Activated naive CD8-positive, alpha-beta T cell treated with anti-CD3 and anti-CD28 coated beads for 36 hours (primary cell): ENCODE measurements at places on chromosomes 4 and X.
A peak's percentile ranks its signal among the peaks of the same experiment; 100 is the strongest.

GRCh38 chr4:25875281-25875745 lies 12.5 kb upstream of the SEL1L3 start:
- no peak for DNase-seq
- H3K36me3 ChIP-seq, result no peaks in the 10 kb centered on the region
- no peaks in the 10 kb centered on the region for H3K4me1 ChIP-seq
- H3K27ac ChIP-seq, result peak overlapping the region; percentile 30

DNA sequence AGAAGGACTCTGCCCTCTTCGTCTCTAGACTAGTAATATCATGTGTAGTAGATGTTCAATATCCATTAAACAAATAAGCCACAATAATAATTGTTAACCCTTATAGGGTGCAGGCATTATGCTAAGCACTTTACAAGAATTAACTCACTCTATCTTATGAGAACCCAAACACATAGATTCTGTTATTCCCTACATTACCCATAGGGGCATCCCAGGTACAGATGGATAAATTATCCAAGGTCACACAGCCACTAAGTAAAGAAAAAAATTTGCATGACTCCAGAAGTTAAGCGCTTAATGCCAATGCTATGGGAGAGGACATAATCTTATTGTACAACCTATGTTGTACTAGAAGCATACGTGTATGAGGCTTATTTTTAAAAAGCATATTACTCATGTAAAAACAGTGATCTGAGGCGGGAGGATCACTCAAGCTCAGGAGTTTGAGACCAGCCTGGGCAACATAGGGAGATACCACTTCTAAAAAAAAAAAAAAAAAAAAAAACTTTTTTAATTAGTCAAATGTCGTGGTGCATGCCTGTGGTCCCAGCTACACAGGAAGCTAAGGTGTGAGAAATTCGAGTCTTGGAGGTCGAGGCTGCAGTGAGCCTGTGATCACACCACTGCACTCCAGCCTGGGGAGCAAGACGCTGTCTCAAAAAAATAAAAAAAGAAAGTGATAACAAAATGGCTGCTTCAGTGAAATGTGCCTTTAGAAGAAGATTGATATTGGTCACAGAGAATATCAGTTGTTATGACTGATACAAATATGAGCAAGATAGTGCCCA lies 13.6 kb downstream of the LDB2 start:
- DNase-seq, result no peak
- H3K27ac ChIP-seq, result no peak overlapping the region
- H3K4me3 ChIP-seq, result no peak overlapping the region
- no peaks in the 10 kb centered on the region for H3K36me3 ChIP-seq
- peaks cover 7% of the 10 kb centered on the region for H3K4me1 ChIP-seq
- peaks cover 3% of the 10 kb centered on the region for H3K27me3 ChIP-seq

- no peaks in the 10 kb centered on the region for H3K36me3 ChIP-seq
- DNase-seq, result no peak
- no peaks in the 10 kb centered on the region for H3K4me1 ChIP-seq
These were observed 609.3 kb upstream of the IGFBP7 start for GRCh38 chr4:57719456-57719855.

DNA sequence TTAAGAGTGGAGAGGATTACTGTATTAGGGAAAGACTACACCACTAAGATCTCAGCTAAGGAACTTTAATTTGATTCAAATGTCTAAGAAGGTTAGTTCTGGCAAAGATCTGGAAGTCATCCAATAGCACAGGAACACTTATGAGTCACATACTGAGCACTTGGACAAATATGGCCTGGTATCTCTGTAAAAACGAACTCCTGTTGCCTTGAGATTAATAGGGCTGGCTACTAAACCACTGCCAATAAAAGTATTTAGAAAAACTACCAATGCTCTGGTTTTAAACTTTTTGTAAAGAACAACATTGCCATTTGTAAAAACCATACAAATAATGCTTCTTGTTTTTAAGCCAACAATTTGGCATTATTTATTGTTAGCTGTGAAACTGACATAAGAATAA lies 70.5 kb downstream of the SEC24D start:
- H3K27ac ChIP-seq, result no peak overlapping the region
- peaks cover 11% of the 10 kb centered on the region for H3K36me3 ChIP-seq
- H3K4me1 ChIP-seq, result no peaks in the 10 kb centered on the region
- no peak for DNase-seq
- no peaks in the 10 kb centered on the region for H3K27me3 ChIP-seq

GRCh38 chr4:111115881-111116280 lies 493.0 kb upstream of the PITX2 start:
- no peak overlapping the region for H3K27ac ChIP-seq
- H3K36me3 ChIP-seq, result no peaks in the 10 kb centered on the region
- no peaks in the 10 kb centered on the region for H3K4me1 ChIP-seq
- H3K27me3 ChIP-seq, result no peaks in the 10 kb centered on the region
- H3K4me3 ChIP-seq, result no peak overlapping the region
- no peak for DNase-seq

GRCh38 chrX:119638725-119639471 lies 32.7 kb upstream of the NKRF start:
- DNase-seq, result no peak
- H3K4me3 ChIP-seq, result no peak overlapping the region
- no peaks in the 10 kb centered on the region for H3K27me3 ChIP-seq

DNA sequence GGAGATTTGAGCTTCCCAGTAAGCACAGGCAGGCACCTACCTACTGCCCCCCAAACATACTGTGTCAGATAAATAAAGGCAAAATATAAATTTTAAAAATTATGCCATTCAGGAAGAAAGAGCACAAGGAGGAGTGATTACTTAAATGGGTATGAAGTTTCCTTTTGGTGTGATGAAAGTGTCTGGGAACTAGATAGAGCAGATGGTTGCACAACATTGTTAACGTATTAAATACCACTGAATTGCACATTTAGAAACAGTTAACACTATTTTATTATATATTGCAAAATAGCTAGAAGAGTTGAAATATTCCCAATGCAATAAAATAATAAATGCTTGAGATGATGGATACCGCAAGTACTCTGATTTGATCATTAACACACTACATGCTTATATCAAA lies 374.7 kb upstream of the FGF13 start:
- DNase-seq, result no peak
- H3K4me3 ChIP-seq, result no peak overlapping the region
- no peaks in the 10 kb centered on the region for H3K4me1 ChIP-seq
- H3K27ac ChIP-seq, result no peak overlapping the region
- H3K27me3 ChIP-seq, result no peaks in the 10 kb centered on the region

GRCh38 chrX:69615779-69616456 lies at the start of gene EDA:
EDA (plus strand) TSS chrX:69616113.
- peaks cover 40% of the 10 kb centered on the region for H3K27me3 ChIP-seq
- no peaks in the 10 kb centered on the region for H3K36me3 ChIP-seq
- peak within 1 kb of the TSS; percentile 67 for H3K4me3 ChIP-seq

DNA sequence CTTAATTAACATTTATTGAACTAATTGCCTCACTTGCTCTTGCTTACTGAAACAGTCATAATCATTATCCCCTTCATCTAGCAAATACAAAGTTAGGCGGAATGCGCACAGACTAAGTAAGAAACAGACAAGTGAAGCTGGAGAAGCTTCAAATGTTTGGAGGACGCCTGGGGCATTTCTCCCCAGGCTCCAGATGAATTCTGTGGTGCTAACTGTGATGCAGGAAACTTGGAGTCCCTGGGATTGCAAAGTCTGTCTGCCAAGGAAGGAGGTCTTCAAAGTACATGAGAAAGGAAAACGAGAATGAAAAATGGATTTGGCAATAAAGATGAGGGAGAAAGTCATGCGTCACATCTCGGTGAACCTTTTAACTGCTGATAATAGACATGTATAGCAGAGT lies 23.6 kb upstream of the MFAP3L start:
- H3K27ac ChIP-seq, result no peak overlapping the region
- no peak overlapping the region for H3K4me3 ChIP-seq
- H3K4me1 ChIP-seq, result no peaks in the 10 kb centered on the region
- no peak for DNase-seq
- H3K27me3 ChIP-seq, result peaks cover 4% of the 10 kb centered on the region

- H3K27ac ChIP-seq, result no peak overlapping the region
- H3K36me3 ChIP-seq, result no peaks in the 10 kb centered on the region
- no peaks in the 10 kb centered on the region for H3K27me3 ChIP-seq
- DNase-seq, result no peak
- no peak overlapping the region for H3K4me3 ChIP-seq
- H3K4me1 ChIP-seq, result no peaks in the 10 kb centered on the region
These were observed 466.6 kb upstream of the PABPC4L start for GRCh38 chr4:134668237-134668636.

DNA sequence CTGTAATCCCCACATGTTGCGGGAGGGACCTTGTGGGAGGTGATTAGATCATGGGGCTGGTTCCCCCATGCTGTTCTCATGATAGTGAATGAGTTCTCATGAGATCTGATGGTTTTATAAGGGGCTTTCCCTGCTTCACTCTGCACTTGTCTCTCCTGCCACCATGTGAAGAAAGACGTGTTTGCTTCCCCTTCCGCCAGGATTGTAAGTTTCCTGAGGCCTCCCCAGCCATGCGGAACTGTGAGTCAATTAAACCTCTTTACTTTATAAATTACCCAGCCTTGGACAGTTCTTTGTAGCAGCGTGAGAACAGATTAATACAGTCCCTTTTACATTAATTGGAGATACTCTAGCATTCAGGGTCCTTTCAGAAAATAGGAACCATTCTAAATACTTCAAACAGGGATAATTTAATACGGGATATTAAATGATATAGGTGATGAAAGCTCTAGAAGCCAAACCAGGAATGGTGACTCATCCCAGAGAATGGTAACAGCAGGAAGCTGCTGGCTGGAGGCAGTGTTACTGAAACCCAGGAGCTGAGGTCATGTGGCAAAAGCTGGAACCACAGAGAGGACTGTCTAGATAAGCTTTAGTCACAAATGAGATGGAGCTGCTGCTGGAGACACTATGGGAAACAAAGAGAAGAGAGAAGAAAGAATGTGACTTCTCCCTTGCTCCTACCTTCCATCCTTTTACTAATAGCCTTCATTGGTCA lies 57.3 kb downstream of the GSTCD start:
- no peaks in the 10 kb centered on the region for H3K27me3 ChIP-seq
- H3K36me3 ChIP-seq, result peaks cover 28% of the 10 kb centered on the region
- no peak overlapping the region for H3K4me3 ChIP-seq

DNA sequence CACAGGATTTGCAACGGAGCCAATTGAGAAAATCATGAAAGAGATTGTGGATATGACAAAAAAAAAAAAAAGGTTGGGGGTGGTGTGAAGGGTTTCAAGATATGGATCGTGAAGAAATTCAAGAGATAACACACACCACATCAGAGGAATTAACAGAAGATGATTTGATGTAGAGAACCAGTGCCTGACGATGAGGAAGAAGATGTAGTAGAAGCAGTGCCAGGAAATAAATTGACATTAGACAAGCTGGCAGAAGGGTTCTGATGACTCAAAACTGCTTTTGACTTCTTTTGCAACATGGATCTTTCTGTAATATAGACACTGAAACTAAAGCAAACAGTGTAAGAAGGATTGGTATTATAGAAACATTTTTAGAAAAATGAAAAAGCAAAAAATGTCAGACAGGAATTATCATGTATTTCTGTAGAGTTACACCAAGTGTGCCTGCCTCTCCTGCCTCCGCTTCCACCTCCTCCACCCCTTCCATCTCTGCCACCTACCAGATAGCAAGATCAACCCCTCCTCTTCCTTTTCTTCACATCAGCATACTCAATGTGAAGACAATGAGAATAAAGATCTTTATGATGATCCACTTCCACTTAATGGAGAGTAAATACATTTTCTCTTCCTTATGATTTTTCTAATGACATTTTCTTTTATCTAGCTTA lies 127.5 kb upstream of the OTUD4 start:
- H3K36me3 ChIP-seq, result no peaks in the 10 kb centered on the region
- H3K27ac ChIP-seq, result peak overlapping the region; percentile 80
- peaks cover 25% of the 10 kb centered on the region for H3K4me1 ChIP-seq

GRCh38 chr4:176526704-176527103 lies 206.9 kb downstream of the SPCS3 start:
- H3K4me1 ChIP-seq, result no peaks in the 10 kb centered on the region
- no peak overlapping the region for H3K4me3 ChIP-seq
- no peaks in the 10 kb centered on the region for H3K36me3 ChIP-seq
- H3K27me3 ChIP-seq, result no peaks in the 10 kb centered on the region
- no peak overlapping the region for H3K27ac ChIP-seq

- H3K4me3 ChIP-seq, result peak overlapping the region; percentile 53
- no peak overlapping the region for H3K27ac ChIP-seq
- no peaks in the 10 kb centered on the region for H3K27me3 ChIP-seq
- no peaks in the 10 kb centered on the region for H3K4me1 ChIP-seq
These were observed 407.4 kb upstream of the AADAT start for GRCh38 chr4:170497112-170497511.

DNA sequence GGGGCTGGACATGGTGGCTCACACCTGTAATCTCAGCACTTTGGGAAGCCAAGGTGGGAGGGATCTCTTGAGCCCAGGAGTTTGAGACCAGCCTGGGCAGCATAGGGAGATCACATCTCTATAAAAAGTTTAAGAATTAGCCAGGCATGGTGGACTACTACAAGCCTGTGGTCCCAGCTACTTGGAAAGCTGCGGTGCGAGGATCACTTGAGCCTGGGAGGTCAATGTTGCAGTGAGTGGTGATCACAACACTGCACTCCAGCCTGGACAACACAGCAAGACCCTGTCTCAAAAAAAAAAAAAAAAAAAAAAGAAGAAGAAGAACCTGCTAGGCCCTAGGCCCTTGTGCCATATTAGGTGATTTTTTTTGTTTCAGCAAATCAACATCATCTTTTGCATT lies 12.2 kb downstream of the SRD5A3 start:
- H3K4me3 ChIP-seq, result no peak overlapping the region
- H3K27me3 ChIP-seq, result no peaks in the 10 kb centered on the region
- DNase-seq, result no peak
- H3K4me1 ChIP-seq, result peaks cover 12% of the 10 kb centered on the region
- H3K27ac ChIP-seq, result no peak overlapping the region

GRCh38 chr4:177410566-177410965 lies 31.7 kb downstream of the AGA start:
- no peaks in the 10 kb centered on the region for H3K27me3 ChIP-seq
- no peak overlapping the region for H3K4me3 ChIP-seq
- DNase-seq, result no peak
- no peaks in the 10 kb centered on the region for H3K36me3 ChIP-seq
- H3K27ac ChIP-seq, result no peak overlapping the region

DNA sequence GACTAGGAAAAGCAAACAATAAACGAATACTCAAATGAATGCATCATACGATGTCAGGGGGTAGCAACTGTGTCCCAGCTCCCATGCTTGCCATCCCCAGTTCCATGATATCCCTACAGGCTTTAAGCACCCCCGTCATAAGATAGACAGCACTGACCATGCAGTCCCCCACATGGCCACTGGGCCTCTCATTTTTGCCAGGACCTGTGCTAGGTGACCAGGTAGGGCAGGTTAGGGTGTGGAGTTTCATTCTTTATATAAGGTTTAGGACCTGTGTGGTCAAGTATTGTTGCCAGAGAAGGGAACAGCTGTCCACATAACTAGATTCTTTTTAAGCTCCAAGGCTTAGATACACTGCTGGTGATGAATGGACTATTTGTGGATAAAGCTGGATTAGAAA lies 9.7 kb downstream of the PPEF2 start:
- no peaks in the 10 kb centered on the region for H3K4me1 ChIP-seq
- no peak overlapping the region for H3K27ac ChIP-seq
- H3K27me3 ChIP-seq, result no peaks in the 10 kb centered on the region
- no peak overlapping the region for H3K4me3 ChIP-seq

GRCh38 chr4:142840516-142841123 lies 5.5 kb downstream of the INPP4B start:
- H3K4me3 ChIP-seq, result no peak overlapping the region
- no peak overlapping the region for H3K27ac ChIP-seq
- peaks cover 21% of the 10 kb centered on the region for H3K27me3 ChIP-seq
- H3K4me1 ChIP-seq, result peaks cover 13% of the 10 kb centered on the region
